ENCODE measurements at places on chromosomes 3 and 15. TPM values are rescaled to one million over a fixed set of nuclear protein-coding genes. Genes with fewer than 3 reads are reported as not detected.

GOLGB1 gene
- polyA plus RNA-seq, result 19.0 TPM

TPRG1 gene
- 8.2 TPM for polyA plus RNA-seq

SCAANT1 gene
- polyA plus RNA-seq, result not detected

BCL2A1 gene
- polyA plus RNA-seq, result 26.5 TPM

DNA sequence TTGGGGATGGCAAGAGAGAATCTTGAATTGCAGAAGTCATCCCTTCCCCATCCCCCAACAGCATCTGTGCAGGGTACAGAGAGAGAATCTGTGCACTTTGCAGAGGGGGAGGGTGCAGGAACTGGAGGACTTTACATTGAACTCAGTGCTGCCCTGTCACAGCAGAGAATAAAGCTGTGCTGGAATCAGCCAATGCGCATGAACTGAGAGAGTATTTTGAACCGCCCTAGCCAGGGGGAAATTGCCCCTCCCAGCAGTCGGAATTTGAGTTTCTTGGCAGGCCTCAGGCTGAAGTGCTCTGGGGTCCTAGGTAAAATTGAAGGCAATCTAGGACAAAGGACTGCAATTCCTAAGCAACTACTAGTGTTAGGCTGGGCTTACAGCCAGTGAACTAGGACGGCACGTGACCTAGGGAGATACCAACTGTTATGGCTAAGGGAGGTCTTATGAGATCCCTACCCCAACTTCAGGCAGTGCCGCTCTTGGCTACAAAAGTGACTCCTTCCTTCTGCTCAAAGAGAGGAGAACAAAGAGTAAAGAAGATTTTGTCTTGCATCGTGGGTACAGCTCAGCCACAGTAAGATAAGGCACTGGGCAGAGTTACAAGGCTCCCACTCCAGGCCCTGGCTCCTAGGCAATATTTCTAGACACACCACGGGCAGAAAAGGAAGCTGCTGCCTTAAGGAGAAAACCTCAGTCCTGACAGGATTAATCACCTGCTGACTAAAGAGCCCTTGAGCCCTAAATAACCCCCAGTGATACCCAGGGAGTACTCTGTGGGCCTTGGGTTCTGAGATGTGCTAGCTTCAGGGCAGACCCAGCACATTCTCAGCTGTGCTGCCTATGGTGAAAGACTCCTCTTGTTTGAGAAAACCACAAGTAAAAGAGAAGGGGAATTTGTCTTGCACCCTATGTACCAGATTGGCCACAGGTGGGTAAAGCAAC, 300.5 kb upstream of the ALCAM start:
- no peak for DNase-seq

DNA sequence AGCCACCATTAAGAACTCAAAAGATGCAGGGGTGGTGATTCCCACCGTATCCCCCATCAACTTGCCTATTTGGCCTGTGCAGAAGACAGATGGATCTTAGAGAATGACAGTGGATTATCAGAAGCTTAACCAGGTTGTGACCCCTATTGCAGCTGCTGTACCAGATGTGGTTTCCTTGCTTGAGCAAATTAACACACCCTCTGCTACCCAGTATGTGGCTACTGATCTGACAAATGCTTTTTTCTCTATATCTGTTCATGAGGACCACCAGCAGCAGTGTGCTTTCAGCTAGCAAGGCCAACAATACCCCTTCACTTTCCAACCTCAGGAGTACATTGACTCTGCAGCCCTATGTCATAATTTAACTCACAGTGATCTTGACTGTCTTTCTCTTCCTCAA, 8.6 kb upstream of the MCF2L2 start:
- no peak for DNase-seq

DNA sequence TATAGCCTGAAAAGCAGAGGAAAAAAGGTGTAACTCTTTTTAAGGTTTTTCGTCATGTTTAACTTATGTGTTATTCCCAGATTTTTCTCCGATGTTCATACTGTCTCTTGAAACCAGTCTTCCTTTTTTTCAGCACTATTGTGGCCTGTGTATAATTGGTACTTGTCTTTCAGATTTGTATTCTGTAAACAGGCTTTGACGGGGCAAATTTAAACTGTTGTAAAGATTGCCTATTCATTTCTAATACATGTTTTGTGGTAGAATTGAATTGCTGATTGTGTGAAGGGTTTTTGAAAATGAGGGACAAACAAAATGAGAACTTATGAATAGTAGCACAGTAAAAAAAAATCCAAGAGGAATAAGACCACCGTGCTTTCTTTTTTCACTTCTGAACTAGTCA, 33.6 kb downstream of the AKAP13 start:
- DNase-seq, result no peak

DNA sequence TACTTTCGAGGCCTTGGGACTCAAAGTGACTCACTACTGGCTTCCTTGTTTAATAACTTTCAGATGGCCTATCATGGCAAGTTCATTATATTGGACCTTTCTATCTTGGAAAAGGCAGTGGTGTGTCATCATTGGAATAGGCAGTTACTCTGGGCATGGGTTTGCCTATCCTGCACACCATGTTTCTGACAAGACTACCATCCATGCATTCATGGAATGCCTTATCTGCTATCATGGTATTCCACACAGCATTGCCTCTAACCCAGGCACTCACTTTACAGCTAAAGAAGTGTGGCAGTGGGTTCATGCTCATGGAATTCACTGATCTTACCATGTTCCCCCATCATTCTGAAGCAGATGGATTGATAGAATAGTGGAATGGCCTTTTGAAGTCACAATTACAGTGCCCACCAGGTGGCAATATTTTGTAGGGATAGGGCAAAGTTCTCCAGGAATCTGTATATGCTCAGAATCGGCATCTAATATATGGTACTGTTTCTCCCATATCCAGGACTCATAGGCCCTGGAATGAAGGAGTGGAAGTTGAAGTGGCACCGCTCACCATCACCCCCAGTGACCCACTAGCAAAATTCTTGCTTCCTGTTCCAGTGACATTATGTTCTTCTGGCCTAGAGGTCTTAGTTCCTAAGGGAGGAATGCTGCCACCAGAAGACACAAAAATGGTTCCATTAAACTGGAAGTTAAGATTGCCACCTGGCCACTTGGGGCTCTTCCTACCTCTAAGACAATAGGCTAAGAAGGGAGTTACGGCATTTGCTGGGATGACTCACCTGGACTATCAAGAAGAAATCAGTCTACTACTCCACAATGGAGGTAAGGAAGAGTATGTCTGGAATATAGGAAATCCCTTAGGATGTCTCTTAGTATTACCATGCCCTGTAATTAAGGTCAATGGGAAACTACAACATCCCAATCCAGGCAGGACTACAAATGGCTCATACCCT, 1161.4 kb downstream of the SI start:
- no peak for DNase-seq

- no peak for DNase-seq
Measured at GRCh38 chr3:177889161-177889560, 647.1 kb upstream of the KCNMB2 start.

DNA sequence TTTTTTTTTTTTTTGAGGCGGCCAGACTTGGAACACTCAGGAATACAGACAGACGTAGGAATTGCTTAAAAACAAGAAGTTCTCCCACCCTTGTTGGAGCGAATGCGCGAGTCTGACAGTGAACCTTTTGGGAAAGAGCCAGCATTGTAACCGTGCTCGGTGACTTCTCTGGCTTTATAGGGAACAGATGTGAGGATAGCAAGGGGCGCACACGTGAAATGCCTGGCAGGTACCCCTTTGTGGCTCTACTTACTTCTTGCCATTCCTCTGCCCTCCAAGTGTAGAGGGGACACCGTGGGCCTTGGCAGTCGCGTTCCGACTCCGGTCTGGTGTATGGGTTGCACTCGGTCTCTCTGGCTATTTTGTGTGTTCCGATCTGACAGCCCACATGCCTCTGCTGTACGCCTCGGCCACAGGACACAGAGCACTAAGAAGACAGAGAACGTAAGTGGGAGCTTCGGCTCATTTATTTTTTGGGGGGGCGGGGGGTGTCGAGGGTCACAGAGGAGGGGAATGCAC, 126.4 kb downstream of the ADAMTS9 start:
- DNase-seq, result no peak

DNA sequence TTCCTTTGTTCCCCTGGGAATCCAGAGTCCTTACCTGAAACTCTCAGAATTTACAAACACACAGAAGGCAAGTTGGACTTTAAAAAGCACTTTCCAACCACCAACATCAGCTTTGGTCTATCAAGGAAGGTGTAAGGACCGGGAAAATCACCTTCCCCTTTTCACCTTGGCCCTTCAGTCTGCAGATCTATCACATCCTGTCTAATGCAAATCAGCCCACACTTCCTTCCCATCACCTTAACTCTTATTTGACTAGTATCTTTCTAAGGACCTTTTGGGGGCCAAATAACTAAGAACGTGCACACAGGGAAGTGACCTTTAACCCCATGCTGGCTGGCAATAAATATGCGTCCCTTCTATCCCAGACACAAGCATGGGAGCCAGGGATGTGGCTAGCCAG, 320.6 kb downstream of the ARRDC4 start:
- DNase-seq, result no peak

DNA sequence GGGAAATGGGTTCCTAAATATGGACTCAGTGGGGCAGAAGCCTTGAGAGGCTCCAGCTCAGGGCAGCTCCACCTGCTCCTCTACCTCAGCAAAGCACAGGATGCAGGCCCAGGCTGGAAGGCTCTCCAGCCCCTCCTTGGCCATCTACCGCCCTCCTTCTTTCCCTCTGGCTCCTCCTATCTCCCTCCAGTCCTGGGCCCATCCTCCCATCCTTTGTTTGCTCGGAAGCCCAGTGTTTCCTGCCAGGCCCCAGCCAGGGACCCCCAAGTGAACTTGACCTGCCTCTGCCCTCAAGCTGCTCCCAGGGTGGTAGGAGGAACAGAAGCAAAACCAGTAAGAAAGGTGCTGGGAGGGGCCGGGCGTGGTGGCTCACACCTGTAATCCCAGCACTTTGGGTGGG, 20.1 kb downstream of the MAPKAPK3 start:
- DNase-seq, result no peak

GRCh38 chr3:65385805-65386204, 652.9 kb downstream of the MAGI1 start:
- no peak for DNase-seq

DNA sequence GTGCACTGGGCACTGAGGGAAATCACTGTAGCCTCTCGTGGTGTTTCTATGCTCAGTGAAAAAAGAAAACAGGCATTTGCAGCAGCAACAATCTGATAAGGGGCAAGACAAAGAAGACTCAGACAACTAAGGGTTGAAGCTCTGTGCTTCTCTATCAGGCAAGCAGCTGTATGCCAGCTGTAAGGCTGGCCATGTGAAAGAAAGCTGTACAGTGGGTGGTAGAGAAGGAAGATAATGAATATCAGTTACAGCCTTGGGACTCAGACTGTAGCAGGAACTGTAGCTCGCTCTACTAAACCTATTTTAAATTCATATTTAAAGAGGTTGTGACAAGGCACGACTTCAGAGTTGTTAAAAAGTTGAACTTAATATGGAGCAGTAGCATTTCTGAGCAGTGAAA, 76.3 kb downstream of the VGLL3 start:
- DNase-seq, result no peak

- no peak for DNase-seq
Measured at GRCh38 chr3:141440942-141441341, 45.9 kb upstream of the RASA2 start.

DNA sequence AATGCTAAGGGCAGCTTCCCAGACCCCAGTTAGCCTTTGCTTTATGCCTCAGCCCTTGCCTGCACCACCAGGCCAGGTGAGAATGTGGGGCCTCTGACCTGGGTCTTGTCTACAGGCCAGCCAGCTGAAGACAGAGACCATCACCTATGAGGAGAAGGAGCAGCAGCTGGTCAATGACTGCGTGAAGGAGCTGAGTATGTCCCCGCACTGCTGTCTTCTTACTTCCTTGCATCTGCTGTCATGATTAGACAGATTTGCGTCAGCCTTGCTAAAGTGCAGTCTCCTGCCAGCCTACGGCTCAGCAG, 74.6 kb downstream of the CCK start:
- no peak for DNase-seq

DNA sequence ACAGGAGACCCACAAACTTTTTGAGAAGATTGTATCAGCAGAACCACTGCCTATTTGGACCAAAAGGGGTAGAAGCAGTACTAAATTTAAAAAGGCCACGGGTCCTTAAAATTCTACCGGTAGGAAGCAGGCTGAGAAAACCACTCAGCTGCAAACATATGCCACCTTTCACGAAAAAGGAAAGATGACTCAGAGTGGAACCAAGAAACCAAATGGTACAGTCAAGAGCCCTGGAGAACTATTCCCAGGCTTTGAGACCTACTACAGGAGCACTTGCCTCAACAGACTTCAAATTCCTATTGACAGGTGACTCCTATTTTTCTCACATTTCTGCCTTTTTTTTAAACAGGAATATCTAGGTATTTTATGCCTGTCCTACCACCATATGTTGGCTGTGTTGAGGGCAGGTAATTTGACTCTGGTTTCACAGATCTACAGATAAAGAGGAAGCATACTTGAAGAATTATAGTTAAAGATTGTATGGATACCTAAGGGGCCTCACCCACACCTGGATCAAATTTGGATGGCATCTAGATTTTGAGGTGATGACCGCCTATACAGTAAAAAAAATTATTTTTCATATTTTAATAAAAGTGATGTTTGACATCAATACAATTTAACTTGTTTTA, 10.1 kb downstream of the GOLIM4 start:
- DNase-seq, result no peak

- no peak for DNase-seq
Measured at GRCh38 chr3:120764206-120764605, 21.7 kb downstream of the GTF2E1 start.

- no peak for DNase-seq
Measured at GRCh38 chr3:108031895-108032294, 58.9 kb downstream of the CD47 start.

DNA sequence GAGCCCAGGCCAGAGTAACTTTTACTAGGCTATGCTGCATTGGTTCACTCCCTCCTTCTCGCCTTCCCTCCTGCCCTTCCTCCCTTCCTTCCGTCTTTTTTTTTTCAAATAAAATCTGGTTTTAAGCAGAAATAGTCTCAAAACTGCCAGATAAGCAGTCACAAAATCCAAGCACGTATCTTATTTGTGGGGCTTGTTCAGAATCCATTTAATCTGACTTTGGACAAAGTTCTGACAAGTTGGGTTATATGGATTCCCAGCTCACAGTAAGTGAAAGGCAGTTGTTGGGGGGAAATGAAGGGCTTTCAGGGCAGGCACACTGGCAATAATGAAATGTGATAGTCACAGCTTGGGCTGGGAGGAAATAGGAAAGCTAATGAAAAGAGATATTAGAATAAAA, 32.0 kb upstream of the PLXND1 start:
- no peak for DNase-seq

- no peak for DNase-seq
Measured at GRCh38 chr3:115616461-115616860, 6.8 kb upstream of the GAP43 start.

- DNase-seq, result no peak
Measured at GRCh38 chr3:155741603-155742002, 3.3 kb downstream of the PLCH1 start.
